ENCODE measurements at places on chromosomes 7 and 10. TPM values are rescaled to one million over a fixed set of nuclear protein-coding genes. Genes with fewer than 3 reads are reported as not detected.

- no peak for DNase-seq
These were observed 33.6 kb downstream of the PRF1 start for GRCh38 chr10:70568781-70569495.

DNA sequence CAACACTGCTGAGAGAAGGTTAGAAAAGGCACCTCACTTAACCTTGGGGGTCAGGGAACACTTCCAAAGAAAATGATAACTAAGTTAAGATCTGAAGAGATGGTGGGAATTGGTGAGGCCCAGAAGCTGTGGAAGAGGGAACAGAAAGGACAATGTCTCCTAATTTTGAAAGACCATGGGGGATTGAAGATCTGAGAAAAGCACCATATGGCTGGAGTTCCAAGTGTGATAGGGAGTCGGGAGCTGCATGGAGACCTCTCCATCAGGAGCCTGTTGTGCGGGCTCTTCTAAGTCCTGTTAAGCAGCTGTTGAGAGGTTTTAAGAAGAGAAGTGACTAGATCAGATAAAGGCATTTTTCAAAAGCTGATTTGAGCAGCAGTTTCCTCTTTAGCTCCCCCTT lies 254.3 kb downstream of the CDK14 start:
- DNase-seq, result no peak

- DNase-seq, result no peak
These were observed 6.4 kb downstream of the FAM149B1 start for GRCh38 chr10:73174148-73174925.

- no peak for DNase-seq
These were observed 42.1 kb upstream of the IKZF1 start for GRCh38 chr7:50262446-50262845.

DNA sequence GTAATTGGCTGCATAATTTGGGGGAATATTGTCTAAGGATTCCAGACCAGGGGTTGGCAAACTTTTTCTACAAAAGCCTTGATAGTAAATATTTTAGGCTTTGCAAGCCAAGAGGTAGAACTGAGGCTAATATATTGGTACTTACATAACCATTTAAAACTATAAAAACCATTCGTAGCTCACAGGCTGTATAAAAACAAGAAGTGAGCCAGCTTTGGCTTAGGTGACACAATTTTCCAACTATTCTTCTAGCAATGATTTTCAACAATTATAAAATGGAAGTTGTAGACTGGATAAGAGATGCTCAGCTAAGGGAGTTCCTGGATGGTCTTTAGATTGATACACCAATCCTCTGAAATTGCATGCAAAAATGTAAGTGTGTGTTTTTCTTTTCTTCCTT lies 1.4 kb downstream of the GPR141 start:
- no peak for DNase-seq

DNA sequence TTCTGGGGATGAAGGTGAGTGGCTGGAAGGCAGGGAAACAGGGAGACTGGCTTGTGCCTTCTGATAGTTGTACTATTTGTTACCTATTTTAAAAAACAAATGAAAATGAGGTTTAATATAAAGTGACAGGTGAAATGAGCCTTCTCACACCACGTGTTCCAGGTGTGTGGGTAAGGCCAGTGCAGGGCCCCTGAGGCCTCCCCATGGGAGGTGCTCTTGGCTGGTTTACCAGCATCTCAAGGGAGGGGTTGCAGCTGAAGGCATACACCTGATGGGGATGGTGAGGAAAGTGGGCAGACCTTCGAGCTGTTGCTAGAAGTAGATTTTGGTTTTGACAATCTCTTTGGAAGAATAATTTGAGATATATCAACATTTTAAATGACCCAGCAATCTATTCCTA lies 103.6 kb downstream of the ARHGAP22 start:
- no peak for DNase-seq

- no peak for DNase-seq
These were observed 303.3 kb upstream of the SEMA3A start for GRCh38 chr7:84497873-84498272.

DNA sequence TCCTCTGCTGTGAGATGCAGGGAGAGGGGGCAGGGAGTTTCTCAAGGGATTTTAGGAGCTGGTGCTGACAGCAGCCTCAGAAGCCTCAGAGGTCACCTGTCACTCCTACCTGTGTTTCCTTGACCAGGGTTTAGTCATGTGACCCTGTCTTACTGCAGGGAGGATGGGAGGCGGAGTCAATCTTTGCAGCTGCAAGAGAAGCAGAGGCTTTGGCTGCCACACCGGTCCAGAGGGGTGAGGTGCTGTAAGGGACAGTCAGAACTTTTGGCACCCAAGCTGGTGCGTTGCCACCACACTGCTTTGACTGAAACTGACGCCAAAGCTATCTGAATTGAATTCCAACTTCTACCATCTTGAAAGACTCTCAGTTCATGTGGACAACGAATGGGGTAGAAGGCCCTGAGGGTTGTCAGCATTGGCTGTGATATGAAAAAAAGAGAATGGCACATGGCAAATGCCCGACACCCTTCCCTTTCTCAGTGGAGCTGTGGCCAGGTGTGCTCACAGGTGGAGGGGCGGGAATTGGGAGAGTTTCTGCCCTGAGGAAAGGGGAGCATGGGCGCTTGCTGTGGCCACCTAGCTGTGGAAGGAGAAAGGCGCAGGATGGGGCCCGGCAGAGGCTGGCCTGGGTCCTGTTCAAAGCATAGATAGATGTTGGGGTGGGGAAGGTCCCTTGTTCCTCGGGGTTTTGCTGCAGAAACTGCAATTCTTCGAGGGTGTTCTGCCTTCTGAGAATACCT lies 69.3 kb downstream of the ARHGAP22 start:
- no peak for DNase-seq

GRCh38 chr7:76333511-76334101 lies 25.2 kb downstream of the YWHAG start:
- DNase-seq, result peak; percentile 23

GRCh38 chr10:110174816-110175215 lies 32.6 kb upstream of the MXI1 start:
- no peak for DNase-seq

DNA sequence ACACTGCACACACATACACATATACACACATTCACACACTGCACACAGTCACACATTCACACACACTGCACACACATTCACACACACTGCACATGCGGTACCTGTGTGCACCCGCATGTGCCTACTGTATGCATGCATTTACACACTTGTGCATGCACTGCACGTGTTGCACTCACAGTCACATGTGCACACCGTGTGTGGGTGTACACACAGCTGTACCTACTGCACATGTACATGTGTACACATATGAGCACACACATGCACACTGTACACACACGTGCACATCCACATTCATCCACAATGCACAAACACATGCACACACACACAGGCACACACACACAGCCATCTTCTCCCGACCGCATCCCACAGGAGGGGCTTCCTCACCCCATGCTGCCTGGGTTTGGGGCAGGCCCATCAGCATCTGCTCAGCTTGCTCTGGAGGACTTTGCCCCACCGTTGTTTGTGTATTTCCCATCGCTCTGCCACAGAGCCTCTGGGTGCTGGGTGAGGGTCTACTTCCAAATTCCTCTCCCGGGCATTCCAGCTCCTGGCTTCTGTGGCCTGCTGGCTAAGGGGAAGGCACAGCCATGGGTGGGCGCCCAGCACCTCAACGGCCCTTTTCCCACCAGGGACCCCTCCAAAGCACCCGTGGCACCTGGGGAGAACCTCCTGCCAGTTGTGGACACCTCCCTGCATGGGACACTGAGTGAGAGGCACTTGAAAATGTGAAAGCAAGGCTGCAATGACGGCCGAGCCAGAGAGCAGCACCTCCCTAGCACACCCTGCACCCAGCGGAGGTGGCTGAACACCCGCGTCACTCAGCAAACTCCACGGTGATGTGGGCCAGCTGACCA lies 324.3 kb downstream of the PTPRN2 start:
- no peak for DNase-seq

Gene DNAH11
- 0.05 TPM for total RNA-seq

Gene ITIH5
- 11.1 TPM for total RNA-seq

Gene HOXA3
- 4.2 TPM for total RNA-seq
